A172 (cell line): ENCODE measurements at places on chromosomes 2 and 18. TPM values are rescaled to one million over a fixed set of nuclear protein-coding genes. Genes with fewer than 3 reads are reported as not detected.

Gene CD226
- total RNA-seq: 0.17 and 0.29 TPM in 2 replicates

Gene ZC3H8
- 9.0 and 10.5 TPM in 2 replicates for total RNA-seq

Gene HOXD13
- 4.2 and 5.2 TPM in 2 replicates for total RNA-seq

Gene MRO
- total RNA-seq: 0.03 TPM in 1 of 2 replicates, not detected in the other

Gene VWA3B
- not detected in 2 replicates for total RNA-seq

GRCh38 chr2:160063271-160063670 lies 856 bp upstream of the PLA2R1 start:
- DNase-seq: no peak

DNA sequence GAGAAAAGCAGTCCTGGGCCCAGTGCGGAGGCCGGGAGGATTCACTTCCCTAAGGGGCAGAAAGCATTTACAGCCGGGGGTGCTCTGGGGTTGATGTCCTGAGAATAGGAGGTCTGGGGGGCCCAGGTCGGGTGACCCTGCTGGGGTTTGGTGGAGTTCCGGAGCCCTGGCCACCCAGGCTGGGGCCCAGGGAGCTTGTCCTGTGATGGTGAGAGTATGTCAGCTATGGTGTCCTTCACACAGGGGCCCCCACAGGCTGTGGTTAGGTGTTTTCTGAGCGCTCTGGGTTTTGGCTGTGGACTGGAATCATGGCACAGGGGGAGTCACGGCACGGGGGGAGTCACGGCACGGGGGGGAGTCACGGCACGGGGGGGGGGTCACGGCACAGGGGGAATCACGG lies 54.5 kb upstream of the TMEM18 start:
- no peak for DNase-seq

DNA sequence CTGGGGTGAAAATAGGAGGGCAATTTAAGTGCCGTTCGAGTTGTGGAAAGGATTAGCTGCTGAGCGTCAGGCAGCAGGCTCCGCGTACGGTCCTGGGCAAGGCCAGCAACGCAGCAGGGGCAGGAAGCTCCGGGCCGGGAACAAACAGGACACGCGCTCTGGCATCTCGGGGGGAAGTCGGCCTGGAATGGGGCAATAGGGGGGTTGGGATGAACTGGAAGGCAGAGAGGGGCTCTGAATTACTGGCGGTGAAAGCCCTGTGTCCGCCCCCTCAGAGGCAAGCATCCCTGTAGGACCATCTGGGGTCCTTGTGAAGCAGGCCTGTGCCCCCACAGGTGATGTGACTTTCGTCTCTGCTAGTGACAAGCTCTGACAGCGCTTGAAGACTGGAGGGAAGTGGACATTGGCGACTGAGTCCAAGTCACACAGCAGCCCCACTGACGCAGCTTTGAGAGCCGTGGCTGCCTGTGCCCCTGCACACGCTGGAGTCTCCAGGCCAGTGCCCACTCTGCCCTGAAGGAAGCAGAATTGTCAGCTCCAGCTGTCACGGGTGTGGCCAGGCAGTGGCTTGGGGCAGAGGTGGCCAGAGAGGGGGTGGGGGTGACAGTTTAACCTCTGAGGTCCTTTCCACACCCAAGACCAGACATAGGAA lies 22.3 kb downstream of the GPR35 start:
- DNase-seq: no peak

DNA sequence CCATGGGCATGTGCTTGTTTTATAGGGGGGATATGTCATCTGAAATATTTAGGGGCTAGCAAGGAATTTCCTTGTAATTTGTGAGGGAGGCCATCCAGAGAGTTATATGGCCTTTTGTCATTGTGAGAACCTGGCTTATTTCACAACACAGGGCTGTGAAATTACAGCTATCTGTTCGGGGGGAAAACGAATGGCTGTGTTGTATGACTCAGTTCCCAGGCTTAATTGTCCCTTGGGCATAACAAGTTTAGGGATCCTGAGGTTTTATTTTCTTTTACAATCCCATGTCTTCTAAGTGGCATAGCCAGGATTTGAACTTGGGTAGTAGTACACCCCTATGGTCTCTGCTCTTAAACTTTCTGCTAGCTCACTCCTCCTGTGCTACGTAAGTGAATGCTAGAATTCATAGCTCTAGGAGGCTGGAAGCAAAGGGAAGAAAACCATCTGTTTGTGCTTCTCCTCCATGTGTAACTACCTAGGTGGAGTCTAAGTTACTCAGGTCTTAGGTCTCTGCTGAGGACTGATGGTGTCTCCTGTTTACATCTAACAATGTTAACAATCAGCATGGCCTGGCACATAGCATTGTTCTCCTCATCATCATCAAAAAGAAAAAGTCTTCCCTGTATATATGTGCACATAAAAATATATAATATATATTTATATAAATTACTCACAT lies 53.8 kb downstream of the SKA1 start:
- no peak for DNase-seq

DNA sequence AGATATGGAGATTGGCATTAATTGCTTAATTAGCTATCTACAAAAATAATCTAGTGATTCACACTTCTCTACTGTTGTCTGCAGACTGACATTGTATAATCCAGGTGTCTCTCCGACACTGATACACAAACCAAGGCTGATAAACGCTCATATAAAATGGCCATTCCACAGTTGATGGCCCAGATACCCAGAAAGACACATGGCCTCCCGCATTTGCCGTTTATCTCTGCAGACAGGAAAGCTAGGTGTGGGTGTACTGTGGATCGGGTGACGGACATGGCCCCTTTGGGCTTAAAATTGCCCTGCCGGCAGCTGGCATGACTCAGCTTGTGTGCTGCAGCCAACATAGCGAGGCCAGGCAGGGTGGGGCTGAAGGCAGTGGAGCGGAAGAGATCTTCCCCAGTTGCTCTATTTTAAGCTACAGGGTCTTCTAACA lies 18.5 kb downstream of the PMAIP1 start:
- DNase-seq: peak; percentile 78

GRCh38 chr2:54233832-54234649 lies 22.0 kb downstream of the TSPYL6 start:
- no peak for DNase-seq
